Activated T-cell treated with anti-CD3 and anti-CD28 coated beads, Interleukin-2, amount 50 U/mL, for 48 hours (primary cell): ENCODE measurements at places on chromosomes 7 and 10.

GRCh38 chr7:19677180-19677579, 31.7 kb downstream of the POLR1F start:
- no peak for DNase-seq

DNA sequence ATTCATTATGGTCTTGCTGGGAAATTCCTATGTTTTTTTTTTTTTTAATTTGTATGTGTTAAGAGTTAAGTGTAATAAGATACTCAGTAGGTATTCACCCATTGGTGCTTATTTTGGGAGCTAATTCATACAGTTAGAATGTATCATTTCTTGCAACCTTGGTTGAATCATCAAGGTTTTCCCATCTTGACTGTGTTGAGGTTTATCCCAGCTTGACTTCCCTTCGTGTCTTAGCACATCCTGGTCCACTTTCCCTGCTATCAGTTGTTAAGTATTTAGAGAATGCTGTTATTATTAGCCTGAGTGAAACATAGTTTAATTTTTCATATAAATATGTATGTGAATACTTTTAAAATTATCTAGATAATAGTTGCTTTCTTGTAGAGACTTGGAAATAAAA, 20.8 kb downstream of the RALA start:
- no peak for DNase-seq

- DNase-seq = no peak
Observed at GRCh38 chr10:14543904-14544210, 213.1 kb upstream of the FRMD4A start.

DNA sequence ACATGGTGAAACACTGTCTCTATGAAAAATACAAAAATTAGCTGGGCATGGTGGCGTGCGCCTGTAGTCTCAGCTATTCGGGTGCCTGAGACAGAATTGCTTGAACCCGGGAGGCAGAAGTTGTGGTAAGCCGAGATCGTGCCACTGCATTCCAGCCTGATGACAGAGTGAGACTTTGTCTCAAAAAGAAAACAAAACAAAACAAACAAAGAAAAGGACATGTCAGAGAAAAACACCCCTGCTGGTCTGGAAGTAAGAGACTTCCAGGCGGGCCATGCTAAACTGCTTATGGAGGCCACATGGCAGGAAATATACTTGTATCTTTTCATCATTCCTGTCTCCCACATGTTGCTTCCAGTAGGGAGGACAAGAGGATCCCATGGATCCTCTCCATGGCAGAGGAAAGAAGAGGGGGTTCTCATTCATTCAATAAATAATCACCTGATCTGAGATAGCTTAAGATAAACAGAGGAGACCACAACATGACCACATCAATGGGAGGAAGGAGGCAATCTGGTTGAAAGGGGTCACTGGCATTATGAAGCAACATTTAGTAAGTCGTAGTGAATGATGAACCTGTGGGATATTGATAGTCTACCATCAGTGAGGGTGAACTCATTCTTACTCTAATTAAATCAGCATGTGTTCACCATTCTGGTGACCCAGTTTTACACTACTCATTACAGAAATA, 60.5 kb upstream of the ZNF138 start:
- DNase-seq = no peak

- DNase-seq = no peak
Observed at GRCh38 chr10:20624642-20625041, 272.5 kb downstream of the NEBL start.

DNA sequence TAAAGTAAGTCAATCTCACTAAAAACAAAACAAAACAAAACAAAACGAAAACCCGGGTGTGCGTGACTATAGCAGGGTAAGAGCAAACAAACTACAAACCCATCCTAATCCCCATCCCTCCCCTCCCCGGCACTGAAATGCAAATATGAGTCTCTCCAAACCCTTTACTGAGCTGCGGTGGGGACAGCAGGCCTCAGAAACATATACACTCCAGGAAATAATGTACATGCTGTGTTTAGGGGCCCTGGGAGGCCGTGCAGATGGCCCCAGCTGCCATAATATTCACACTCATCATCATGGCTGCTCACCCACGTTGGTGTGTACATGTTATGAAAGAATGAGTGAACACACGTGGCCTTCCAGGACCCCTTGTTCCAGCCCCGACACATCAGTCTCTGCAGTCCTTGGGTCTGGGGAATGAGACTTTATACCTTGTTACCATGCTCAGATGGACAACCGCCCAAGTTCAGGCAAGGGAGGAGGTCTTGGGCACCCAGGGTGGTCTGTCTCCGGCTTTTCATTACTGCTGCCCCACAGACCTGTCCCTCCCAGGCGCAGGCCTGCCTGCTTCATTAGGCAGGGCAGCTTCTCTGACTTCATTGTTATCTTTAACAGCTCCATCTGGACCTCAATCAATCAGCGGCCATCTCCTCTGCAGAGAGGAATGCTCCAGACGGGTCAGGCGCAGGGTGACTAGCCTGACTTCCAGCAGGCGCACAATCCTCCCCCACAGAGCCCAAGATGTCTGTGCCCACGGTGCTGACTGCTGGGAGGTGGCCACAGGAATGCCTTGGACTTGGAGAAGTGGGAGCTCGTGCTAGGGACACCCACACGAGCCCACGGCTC, 20.6 kb downstream of the HSPA12A start:
- DNase-seq = no peak

DNA sequence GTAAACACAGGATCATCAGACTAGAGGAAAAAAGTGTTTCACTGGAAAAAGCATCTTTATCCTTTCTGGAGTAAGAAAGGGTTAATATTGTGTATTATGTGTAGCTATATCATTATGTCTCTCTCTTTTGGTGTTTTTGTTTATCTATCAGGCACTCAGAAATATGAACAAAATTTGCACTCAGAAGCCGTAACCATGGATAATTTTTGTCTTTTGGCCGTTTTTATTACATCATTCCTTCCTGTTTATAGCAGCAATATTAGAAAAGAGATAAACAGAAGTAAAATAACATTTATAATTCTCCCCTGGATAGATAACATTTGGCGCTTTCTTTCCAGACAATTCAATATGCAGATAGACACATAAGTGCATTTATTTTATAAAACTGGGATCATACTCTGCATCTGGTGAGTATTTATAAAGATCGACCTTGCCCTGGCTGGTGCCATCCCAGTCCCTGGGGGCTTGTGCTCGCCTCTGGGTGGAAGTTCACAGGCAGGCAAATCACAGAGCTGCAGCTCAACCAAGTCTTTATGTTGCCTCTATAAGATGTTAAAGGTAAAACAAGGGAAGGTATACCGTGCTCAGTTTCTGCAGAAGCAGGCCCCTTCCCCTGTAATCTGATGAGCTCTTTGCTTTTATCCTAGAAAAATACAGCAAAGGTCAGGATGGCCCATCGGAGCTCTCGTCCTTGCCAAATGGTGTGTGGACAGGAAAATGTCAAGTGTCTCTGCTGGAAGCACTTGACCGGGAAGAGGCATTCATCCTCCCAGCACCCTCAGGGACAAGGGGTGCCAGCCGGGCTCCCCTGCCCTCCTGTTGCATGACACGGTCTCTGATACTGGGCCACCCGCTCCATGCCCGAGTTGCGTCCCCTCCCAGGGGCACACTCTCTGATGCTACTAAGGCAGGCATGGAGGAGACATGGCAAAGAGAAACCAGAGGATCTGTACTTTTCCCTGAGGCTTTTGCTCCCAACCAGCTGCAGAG, 43.9 kb downstream of the PYROXD2 start:
- no peak for DNase-seq

DNA sequence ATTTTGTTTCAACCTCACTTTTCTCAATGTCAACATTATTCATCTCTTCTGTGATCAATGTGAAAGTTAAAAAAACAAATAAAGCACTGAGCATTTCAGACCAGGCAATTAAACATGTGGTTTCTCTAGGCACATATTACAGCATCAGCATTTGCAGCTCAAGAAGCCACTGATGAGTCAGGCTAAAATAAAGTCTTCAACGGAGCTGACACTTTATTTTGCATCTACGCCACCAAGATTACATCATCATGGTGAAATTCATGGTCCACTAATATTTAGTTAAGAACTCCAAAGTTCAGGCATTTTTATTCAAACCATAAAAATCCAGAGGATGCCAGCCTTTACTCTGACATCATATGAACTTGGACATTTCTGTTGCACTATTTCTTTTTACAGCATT, 33.0 kb downstream of the MAGI2 start:
- DNase-seq = no peak

GRCh38 chr10:104630731-104631130, 10.4 kb upstream of the SORCS3 start:
- no peak for DNase-seq

- DNase-seq = no peak
Observed at GRCh38 chr10:102394801-102395399, 605 bp upstream of the NFKB2 start.

DNA sequence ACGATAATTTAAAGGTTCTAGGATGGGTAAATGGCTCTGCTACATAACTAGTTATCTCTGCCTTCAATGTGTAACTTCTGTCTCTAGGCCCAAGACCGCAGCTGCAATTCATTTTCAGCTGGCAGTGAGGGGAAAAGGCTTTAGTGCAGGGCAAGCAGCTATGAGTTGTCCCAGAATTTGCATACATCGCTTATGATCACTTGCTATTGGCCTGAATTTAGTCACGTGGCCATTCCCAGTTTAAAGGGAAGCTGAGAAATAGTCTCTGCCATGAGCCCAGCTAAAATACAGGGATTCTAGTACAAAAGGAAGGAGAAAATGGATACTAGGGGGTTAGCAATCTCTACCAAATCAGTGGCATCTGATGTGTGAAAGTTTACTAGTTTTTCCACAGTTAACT, 145.8 kb upstream of the IMMP2L start:
- DNase-seq = no peak

DNA sequence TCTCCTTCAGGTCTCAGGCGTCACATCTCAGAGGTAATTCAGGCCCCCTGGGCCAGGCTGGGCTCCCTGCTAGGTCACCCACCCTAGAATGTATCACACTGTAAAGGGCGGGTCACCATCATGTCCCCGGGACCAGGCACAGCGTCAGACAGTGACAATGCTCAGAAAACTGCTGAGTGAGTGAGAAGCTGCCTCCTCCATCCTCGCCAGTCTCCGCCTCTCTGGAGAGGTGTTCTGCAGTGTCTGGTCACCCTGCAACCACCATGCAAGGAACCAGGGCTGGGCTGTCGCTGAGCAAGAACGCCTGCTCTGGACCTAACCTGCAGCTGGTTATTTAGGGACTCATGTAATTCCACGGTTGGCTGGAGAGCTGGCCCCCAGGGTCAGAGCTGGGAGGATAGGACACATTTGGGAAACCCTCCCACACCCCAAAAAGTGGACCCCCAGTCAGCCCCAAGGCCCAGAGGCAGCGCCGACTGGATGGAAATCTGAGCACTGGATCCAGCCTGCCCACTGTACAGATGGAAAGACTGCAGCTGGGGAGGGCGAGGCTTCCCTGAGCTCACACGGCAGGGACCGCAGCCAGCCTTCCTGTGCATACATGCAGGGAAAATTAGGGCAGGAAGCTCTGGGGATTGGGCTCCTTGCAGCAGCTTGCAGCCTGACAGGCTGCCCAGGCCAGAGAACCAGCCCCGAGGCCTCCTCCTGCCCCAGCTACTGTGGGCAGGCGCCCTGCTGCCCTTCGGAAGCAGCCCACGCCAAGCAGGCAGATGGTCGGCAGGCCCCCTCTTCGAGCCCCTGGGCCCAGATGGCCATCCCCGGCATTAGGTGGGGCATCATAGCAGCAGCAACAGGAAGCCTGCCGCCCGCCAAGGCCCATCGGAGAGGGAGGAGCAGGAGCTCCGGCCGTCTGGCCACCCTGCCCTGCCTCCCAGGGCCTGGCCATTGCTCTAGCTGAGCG, 105.4 kb upstream of the ZMIZ1 start:
- DNase-seq = no peak

GRCh38 chr7:111255576-111255975, 164.6 kb downstream of the LRRN3 start:
- no peak for DNase-seq

GRCh38 chr7:138804618-138805017, 6.6 kb upstream of the ATP6V0A4 start:
- no peak for DNase-seq

DNA sequence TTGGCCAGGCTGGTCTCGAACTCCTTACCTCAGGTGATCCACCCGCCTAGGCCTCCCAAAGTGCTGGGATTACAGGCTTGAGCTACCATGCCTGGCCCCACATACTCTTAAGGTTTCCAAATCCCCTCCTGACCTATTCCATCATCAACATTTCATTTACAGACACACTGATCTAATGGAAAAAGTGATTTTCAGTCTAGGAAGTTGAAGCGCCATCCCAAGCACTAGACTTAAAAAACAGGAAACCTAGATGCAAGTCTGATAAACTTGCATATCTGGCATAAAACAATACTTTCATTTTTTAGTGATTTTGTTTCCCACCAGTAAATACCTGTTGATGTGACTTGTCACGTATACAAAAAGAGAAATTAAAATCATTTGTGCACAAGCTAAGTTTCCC, 44.0 kb downstream of the DNMBP start:
- no peak for DNase-seq

- no peak for DNase-seq
Observed at GRCh38 chr10:27685681-27686080, 59.9 kb downstream of the MKX start.

DNA sequence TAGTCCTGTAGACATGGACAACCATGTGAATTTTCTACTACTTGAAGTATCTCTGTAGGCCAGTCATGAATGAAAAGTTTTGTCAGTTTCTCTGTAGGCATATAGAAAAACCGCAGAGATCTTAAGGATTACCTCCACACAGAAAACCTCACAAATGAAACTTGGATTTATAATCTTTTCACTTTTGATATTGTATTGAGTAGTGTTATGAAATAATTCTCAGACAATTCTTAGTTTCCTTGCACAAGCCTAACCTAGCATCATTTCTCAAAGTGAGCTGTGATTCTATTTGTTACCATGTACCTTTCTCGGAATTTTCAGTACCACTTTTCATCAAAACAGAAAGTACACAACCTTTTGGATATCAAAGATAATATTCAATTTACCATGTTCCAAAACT, 51.4 kb upstream of the OIT3 start:
- DNase-seq = no peak

DNA sequence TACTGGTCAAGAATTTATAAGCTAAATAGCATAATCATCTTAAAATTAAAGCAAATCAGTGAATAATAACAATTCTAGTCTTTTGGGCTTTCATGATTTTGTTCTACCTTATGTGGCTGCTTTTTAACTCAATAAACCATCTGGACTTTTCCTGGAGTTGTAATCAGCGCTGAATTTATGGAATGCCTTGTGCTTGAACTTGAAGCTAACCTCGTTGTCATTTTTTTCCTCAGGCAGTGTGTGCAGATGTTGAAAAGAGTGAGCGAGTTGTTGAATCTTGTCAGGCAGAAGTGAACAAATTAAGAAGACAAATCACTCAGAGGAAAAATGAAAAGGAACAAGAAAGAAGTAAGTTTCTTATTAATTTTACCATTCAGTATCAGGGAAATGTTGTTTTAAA, 29.5 kb downstream of the ABRAXAS2 start:
- no peak for DNase-seq
